ENCODE measurements at places on chromosomes 2 and 18.

DNA sequence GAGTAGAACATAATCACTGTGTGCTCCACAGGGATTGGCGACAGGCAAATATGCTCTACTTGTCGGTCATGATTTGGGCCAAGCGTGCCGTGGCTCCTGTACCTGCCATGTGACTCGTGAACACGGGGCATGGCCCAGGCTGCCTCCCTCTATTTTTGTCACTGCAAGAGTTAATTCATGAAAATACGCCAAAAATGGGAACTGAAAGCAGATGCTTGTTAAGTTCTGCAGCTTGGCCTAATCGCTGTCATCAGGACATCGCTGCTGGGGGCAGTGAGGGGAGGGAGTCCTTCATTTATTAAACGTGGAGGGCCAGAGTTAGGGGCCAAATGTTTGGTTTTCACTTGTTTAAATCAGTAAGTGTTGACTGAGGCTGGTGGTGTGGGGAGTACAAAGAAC is 177.8 kb downstream of the BCL2 start:
- no peak for DNase-seq

GRCh38 chr18:77063260-77063659 is 69.3 kb downstream of the MBP start:
- peak; percentile 91 for DNase-seq

GRCh38 chr2:151114874-151115273 is 146.8 kb downstream of the RBM43 start:
- no peak for DNase-seq

- DNase-seq: no peak
Measured at GRCh38 chr18:71902482-71902881, 641.7 kb downstream of the CBLN2 start.

DNA sequence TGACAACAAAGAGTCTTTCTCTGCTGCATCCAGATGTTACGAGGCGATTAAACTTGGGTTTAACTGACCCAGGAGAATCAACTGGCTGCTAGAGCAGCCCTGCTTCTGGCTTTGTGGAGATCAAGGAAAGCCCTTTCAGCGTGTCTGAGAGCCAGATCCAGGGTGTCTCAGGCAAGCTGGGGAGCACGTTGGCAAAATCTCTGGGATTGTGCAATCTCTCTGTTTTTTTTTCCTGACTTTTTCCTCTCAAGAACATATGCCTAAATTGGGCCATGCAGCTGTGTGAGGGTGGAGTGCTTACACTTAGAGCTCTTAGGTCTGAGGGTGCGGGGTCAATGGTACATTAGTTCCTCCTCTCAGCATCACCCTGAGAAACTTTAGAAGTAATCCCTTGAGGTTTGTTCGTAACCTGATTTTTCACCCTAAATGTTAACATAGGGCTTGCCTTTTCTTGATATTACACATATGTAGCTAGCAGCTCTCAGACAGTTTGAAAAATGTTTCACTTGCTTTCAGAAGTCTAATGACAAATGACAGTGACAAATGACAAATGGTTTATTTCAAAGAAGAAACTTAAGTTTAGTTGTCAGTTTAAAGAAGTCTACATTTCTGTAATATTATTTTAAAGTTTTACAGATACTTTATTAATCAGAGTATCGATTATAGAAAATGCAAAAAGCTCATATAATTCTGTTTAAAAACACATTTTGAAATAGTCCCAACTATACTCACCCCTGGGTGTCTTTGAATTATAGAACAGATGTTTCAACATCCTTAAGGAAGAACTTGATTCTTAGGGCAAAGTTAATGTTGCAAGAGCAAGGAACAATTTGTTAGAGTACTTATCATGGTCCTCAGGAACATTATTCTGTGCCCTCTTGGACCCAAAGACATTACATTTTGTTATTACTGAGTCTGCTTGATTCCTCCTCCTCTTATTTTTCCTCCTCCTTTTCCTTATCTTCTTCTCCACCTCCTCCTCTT is 38.4 kb upstream of the ZSWIM2 start:
- DNase-seq: no peak

- no peak for DNase-seq
Measured at GRCh38 chr2:11502740-11503292, 31.0 kb upstream of the GREB1 start.
